ENCODE measurements at places on chromosomes 1 and 21.

GRCh38 chr1:220153147-220153546 is 59.2 kb downstream of the IARS2 start:
- DNase-seq, result no peak

GRCh38 chr1:56266359-56266758 is 313.0 kb downstream of the PLPP3 start:
- DNase-seq, result no peak

DNA sequence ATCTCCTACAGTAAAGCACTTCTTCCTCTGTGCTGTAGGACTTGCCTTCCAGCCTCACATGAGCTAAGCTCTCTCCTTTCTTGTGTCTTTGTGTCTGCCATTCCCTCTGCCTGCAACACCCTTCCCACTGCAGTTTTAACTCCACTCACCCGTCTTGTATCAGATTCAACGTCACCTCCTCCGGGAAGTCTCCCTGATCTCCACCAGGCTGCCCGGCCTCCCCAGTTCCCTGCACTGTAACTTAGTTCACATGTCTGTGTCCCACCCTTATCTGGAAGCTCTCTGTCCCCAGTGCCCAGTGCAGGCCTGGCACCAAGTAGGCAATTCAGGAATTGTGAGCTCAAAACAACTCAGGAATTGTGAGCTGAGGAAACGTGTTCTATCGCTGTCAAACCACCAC is 96.4 kb downstream of the GLIS1 start:
- no peak for DNase-seq

- no peak for DNase-seq
Observed at GRCh38 chr1:214236477-214236876, 44.5 kb upstream of the SMYD2 start.

GRCh38 chr1:101165532-101165931 is 71.3 kb upstream of the S1PR1 start:
- DNase-seq, result no peak

DNA sequence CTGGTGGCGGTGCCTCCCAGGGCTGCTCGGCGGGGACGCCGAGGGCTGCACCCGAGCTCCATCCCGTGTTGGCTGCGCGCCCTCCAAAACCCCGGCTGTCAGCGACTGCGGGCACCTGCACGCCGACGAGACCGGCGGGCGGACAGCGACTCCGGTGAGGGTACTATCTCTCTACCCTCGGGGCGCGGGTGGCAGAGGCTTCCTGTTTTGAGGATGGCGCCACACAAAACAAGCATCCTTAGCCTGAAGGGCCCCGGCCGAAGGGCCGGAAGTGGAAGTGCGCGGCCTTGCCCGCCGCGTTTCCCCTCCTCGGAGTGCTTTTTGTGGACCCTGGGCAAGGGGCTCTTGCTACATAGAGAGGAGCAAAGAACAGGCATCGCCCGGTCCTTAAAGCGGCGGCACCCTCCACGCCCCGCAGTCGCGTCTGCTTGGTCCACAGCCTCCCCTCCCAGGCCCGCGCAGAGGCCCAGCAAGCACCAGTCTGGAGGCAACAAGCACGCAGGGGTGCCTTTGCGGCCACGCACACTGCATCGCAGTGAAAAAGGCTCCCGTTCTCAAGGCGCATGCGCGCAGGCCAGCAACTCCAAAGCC is 561 bp upstream of the COQ8A start:
- DNase-seq, result no peak

DNA sequence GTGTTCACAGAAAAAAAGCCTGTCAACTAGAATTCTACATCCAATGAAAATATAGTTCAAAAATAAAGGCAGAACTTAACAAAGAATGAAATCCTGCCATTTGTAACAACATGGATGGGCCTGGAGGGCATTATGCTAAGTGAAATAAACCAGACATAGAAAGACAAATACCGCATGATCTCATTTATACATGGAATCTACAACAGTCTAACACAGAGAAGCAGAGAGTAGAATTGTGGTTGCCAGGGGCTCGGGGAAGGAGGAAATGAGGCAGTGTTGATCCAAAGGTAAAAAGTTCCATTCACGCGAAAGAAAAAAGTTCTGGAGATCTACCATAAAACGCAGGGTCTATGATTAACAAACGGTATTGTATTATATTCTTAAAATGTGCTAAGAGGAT is 282.6 kb downstream of the MRPL39 start:
- DNase-seq, result no peak

- no peak for DNase-seq
Observed at GRCh38 chr1:161838362-161838761, 72.2 kb downstream of the ATF6 start.

DNA sequence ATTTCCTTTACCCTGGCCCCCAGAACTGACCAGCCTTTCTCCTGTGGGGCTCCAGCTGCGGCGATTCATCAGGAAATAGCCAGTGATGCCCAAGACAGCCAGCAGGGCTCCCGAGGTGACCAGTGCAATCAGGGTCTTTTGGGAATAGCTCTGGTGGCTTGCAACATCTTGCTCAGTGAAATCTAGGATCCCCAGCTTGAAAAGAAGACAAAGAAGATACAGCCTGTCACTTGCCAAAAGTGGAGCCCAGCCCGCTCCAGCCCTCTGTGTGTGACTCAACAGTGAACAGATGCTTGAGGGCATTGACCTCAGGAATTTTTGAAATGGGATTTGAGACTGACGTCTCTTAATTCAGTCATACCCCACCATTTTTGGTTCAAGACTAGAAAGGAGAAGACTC is 22.3 kb downstream of the CD34 start:
- DNase-seq, result no peak

- peak; percentile 63 for DNase-seq
Observed at GRCh38 chr1:230713915-230714764, at the start of gene AGT. TSS of gene AGT (minus strand) at chr1:230714122. CDS start at chr1:230710823, 3,299 bp downstream.

DNA sequence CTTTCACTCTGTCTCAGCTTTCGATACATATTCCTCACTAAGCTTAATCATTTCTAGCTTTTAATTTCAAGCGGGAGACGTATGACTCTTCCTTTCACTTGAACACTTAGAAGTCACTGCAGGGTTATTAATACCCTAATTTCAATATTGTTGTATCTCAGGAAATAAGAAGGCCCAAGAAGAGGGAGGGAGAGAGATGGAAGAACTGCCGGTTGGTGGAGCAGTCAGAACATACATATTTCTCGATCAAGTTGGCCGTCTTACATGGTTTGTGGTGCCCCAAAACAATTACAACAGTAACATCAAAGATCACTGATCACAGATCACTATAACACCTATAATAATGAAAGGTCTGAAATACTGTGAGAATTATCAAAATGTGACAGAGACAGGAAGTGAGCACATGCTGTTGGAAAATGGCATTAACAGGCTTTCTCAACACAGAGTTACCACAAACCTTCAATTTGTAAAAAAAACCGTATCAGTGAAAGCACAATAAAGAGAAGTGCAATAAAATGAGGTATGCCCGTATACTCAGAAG is 145.4 kb upstream of the HP1BP3 start:
- DNase-seq, result no peak

DNA sequence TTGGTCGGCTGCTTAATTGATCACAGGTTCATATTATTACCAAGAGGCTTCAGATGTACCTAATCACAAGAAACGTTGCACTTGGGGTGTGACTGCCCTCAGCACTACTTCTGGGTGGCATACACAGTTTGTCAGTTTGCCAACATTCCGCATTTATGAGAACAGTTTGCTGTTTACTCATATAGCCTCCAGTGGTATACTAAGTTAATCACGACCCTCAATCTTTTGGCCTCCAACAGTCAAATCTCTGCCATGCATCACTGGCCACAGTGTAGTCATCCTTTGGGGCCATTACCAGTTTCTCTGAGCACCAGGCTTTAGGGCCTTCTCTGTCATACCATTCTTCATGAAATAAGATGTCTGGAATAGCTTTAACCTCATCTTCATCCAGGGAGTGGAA is 62.8 kb upstream of the BCL9 start:
- no peak for DNase-seq

DNA sequence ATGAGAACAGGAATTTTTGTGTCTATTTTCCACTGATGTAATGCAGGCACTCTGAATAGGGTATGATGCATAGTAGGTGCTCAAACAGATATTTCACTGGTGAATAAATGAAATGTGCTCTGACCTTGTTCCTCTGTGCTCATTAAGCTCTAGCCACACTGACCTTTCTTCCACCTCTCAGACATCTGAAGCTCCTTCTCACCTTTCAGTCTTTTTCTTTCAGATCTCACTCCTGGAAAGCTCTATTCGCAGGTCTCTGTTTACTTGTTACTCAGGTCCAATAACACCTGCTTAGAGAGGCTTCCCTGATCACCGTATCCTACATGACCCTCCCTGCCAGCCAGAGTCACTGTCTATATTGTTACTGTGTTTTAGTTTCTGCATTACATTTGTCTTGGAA is 59.2 kb upstream of the IVNS1ABP start:
- no peak for DNase-seq

GRCh38 chr1:31666263-31666963 is 21.7 kb upstream of the PEF1 start:
- DNase-seq, result peak; percentile 7

GRCh38 chr1:117860896-117861610 is 68.4 kb downstream of the GDAP2 start:
- DNase-seq, result peak; percentile 42

- DNase-seq, result no peak
Observed at GRCh38 chr1:18649693-18650370, 19.2 kb downstream of the PAX7 start.

DNA sequence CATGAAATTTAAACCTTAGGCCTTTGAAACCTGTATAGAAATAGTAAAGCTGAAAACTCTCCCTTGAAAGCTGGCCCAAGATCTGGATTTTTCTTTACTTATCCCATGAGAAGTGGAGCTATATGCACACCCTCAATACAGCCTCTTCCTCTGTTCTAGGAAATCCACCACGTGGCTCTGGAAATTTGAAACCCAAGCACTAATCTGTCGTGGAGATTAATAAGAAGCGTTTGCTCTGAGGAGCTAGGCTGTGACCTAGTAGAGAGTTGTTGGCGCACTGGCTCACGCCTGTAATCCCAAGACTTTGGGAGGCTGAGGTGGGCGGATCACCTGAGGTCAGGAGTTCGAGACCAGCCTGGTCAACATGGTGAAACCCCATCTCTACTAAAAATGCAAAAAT is 291.3 kb upstream of the PLXNA2 start:
- no peak for DNase-seq

- DNase-seq, result no peak
Observed at GRCh38 chr1:22760455-22760854, 49.8 kb downstream of the EPHB2 start.

- DNase-seq, result no peak
Observed at GRCh38 chr1:108016451-108016920, 51.5 kb upstream of the VAV3 start.

DNA sequence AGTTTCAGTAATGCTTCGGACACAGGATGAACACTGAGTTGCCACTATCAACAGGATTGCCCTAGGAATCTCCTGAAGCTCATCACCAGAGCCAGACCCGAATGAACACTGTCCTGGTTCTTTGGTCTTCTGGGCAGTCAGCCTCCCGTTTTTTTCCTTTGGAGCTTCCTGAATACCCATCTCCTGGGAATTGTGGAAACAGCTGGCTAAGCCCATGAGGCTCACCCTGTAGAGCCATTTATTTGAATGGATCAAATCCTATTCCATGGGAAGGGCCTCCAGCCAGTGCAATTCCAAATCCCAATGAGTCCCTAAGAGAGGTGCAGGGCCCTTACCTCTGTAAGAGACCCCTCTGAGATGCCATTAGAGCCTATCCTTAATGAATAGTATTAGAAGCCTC is 5.9 kb downstream of the RCSD1 start:
- no peak for DNase-seq

GRCh38 chr1:77168358-77168757 is 50.9 kb downstream of the PIGK start:
- no peak for DNase-seq

- no peak for DNase-seq
Observed at GRCh38 chr1:188170411-188170810, 1341.7 kb downstream of the PLA2G4A start.

DNA sequence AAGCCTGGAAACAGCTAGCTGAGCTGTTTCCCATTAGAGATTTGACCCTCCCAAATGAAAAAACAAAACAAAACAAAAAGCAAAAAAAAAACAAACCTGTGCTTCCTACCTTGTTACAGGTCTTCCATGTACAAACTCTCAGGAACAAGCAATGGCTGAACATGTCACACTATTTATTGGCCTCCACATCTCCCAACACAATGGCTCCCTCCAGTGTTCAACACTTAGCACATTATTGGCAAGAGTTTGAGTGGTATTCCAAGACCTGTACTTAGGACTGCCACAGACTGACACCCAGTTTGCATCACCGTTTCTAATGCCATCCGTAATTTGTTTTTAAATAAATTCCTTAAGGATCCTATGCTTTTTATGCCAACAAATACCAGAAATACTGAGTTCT is 195.0 kb upstream of the OLFM3 start:
- no peak for DNase-seq

DNA sequence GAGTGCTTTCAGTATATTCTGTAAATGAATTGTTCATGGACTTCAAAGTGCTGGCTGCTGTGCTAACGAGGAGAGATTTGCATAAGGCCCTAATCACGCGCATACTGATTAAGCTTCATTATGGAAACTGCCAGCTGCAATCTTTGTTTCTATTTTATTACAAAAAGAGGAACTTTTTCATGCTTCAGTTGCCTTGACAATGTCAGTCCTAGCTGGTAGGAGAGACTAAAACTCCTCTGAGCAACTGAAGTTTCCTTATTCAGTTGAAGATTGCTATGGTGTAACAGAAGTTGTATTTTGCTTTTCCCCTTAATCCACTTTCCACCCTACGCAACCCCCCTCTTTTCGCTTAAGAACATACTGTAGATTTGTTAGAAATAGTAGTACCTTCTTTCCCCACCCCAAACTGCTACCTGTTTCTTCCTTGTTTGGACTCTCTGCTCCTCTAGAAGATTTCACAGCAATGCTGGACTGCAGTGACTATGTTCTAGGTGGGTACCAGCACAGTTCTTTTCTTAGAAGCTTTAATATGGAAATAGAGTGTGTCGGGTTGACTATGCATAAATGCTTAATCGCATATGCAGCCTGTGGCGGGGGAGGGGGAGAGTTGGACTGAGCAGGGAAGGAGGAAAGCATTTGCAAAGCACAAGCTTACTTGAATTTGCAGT is 108.3 kb downstream of the POU2F1 start:
- DNase-seq, result no peak

- no peak for DNase-seq
Observed at GRCh38 chr1:93993731-93994130, 84.5 kb upstream of the GCLM start.

- DNase-seq, result no peak
Observed at GRCh38 chr1:23357138-23357908, 12.3 kb downstream of the ZNF436 start.

DNA sequence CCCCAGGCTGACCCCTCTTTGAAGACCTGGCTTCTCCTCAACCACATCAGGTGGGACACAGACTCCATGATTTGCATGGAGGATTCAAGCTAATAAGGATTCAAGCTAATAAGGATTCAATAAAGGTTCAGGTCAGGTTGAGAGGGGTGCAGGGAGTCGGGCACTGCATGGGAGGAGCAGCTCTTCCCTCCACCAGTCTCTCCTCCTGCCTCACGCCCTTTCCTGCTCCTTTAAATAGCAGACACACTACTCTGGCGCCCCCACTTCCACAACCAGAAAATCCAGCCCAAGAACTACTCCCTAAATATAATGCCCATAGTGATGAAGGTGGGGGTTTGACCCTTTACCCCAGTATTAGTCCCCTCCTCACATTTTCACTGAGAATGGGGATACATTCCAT is 7.1 kb downstream of the MEX3A start:
- no peak for DNase-seq

- no peak for DNase-seq
Observed at GRCh38 chr1:107286125-107286524, 145.3 kb downstream of the NTNG1 start.

- DNase-seq, result no peak
Observed at GRCh38 chr1:47405697-47406096, 10.4 kb upstream of the FOXE3 start.

- no peak for DNase-seq
Observed at GRCh38 chr1:198318085-198318484, 161.3 kb downstream of the NEK7 start.

Measured in AG09319 (cell line).